Hematopoietic multipotent progenitor cell treated with erythropoietin and hydrocortisone succinate and interleukin-3 and kit ligand, for 17 days (in vitro differentiated cells): ENCODE measurements at places on chromosomes 11 and 22.

DNA sequence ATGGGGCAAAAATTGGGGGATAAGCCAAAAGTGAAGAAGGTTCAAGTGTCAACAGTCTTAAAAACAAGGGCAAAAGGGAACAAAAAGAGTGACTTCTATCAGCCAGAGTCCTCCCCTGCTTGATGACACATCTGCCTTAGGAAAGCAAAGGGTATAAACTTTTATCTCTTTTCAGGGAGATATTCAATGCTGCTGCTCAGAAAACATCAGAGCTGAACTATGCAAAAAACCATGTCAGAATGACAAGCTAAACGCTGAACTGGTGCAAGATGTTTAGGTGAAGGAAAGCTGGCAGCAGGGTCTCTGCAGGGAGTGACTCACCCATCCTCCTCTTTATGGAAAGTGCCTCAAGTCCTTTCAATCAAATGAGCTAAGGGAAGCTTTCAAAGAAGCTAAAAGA, 24.7 kb downstream of the ALG9 start:
- DNase-seq, result no peak

GRCh38 chr11:20873054-20873453, 203.7 kb downstream of the NELL1 start:
- no peak for DNase-seq

DNA sequence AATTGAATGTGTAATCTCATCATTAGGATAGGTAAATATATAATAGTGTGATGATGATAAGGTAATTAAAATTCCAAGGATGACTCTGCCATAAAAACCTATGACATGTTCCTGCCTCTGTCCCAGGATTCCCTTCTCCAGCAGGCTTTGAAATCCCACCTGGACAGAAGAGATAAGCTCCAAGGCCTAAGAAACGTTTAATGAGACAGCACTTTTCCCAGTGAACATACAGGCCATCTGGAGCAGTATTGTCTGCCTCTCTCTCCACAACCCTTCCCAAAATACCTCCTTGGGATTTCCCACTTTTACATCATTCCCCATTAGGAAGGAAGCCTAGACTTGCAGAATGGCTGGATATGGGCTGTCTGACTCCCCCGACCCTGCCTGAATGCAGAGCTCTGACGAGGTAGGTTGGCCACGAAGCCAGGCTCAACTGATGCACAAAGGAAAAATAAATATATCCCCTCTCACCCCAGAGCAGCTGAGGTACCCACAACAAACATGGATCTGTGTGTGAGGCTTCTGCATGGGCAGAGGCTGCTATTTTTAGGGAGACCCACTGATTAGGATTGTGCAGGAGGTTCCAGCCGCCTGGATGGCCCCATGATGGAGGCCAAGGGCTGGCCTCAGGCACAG, 71.0 kb downstream of the TMPRSS5 start:
- no peak for DNase-seq

DNA sequence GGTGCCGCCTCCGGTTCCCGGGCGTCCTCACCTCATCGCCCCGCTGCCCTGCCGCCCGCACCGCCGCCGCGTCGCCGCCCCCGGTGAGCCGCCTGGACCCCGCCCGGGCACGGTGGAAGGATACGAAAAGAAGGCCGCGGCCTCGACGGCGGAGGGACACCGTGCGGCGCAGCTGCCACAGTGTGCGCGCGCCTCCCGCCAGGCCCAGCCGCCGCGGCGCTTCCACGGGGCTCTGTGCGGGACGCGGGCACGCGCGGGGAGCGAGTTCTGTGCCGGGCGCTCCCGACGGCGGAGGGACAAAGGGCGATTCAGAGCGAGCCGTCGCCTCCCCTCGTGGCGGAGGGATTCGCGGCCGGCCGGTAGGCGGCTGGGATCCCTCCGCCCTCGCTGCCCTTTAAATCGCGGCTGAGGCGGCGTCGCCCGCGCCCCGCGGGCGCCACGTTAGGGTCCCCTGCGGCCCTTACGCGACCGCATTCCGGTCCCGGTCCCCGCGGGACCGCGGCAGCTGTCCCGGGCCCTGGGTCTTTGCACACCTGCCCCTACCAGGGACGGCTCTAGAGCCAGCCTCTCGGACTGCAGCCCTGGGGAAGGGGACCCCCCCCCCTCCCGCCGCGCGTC, 568 bp upstream of the KMT5B start:
- peak; percentile 92 for DNase-seq

- DNase-seq, result no peak
These were observed 3.9 kb upstream of the LMO2 start for GRCh38 chr11:33895752-33896137.

DNA sequence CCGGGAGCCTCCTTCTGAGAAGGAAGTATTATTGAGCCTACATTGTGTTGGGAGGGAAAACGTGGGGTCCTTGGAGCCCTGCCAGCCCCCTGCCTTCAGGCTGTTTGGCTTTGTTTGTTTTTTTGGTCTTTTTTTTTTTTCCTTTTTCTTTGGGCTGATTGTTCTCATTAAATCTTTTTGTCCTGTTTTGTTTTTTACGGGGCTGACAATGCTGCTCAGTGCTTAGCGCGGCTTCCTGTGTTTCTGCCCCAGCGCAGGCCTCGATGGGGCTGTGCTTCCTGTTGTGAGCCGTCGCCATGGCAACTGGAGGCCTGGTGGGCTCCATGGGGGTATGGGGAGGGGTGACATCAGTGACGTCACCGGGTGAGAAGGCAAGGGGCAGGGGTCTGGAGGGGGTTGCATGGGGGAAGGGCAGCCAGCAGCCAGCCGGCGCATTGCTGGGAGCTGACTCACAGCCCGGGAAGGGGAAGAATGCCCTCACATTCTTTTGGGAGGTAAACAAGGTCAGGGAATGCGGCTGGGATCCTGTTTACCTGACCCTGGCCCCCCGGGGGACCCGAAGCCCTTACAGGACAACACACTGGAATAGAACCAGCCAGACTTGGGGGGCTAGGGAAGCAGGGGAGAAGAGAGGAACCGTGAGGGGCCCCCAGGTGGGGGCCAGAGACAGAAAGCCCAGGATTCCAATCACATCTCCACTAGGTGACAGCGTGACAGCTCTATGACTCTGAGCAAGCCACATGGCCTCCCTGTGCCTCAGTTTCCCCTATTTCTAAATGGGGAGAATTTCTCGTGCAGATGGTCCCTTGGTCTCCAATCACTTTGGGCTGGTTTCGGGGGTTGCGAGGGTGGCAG, 22.2 kb upstream of the CBX7 start:
- DNase-seq, result no peak
